Adipocyte (in vitro differentiated cells): ENCODE measurements at places on chromosomes 1 and 21.
A peak's percentile ranks its signal among the peaks of the same experiment; 100 is the strongest.

DNA sequence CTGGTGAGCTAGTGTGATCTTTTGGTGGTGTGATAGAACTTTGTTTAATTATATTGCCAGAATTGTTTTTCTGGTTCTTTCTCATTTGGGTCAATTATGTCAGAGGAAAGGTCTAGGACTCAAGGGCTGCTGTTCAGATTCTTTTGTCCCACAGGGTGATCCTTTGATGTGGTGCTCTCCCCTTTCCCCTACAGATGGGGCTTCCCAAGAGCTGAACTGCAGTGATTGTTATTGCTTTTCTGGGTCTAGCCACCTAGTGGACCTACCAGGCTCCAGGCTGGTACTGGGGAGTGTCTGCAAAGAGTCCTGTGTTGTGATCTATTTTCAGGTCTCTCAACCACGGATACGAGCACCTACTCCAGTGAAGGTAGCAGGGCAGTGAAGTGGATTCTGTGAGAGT lies 25.9 kb upstream of the CD84 start:
- no peak for DNase-seq

DNA sequence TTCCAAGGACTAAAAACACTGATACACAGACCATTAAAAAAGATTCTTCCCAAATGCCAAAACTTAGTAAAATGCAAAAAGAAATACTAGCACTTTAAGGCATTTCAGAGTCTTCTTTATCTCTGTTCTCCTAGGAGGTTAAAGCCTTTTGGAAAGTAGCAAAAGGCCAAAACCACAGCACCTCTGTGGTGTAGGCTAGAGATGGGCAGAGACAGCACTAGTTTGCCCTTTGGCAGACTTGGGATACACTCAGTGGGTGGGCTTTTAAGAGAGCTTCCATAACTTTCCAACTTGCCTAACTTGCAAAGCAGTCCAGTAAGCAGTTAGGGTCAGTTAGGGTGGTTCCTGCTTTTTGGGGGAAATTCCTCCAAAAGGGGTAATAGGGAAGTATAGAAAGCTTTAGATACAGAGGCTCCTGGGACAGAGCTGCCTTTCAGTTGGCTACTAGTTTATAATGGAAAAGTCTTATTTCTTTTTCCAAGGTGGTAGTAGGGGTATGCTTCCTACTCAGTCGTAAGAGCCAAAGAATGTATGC lies 17.9 kb upstream of the PTCH2 start:
- DNase-seq = no peak

GRCh38 chr1:225508538-225509375 lies 80.9 kb upstream of the LBR start:
- DNase-seq = peak; percentile 97

DNA sequence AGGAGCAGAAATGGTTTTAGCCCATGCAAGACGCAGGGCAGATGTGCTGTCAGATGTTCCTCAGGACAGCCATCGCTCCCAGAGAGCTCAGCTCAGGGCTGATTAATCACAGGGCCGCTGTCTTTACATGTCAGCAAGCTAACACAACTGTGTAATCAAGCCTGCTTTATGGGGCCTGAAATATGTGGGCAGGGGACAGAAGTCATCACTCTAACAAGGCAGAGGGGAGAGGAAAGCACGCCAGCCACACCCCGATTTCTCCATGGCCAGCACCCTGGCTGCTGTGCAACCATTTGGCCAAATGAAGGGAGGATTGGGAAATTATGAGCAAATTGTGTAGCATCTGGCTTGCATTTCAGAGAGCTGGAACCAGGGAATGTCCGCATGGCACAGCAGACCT lies 368.8 kb downstream of the NPHP4 start:
- no peak for DNase-seq

DNA sequence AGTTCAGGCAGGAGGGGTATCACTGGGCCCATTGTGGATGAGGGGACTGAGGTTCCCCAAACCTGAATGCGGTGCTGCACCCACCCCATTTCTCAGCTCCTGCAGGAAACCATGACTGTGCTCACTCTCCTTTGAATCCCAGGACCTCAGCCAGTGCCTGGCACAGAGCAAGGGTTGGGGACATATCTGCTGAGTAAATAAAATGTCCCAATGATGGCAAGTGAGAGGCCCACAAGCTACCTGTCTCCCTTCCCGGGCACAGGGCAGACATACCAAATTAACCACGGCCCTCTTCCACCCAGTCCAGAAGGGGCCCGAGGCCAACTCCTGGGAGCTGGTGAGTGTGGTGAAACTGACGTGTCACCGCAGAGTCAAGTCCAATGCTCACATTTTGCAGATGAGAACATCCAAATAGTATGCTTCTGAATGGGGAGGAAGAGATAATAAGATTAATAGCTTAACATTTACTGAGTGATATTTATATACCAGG lies 97.6 kb downstream of the EPHB2 start:
- DNase-seq = no peak

DNA sequence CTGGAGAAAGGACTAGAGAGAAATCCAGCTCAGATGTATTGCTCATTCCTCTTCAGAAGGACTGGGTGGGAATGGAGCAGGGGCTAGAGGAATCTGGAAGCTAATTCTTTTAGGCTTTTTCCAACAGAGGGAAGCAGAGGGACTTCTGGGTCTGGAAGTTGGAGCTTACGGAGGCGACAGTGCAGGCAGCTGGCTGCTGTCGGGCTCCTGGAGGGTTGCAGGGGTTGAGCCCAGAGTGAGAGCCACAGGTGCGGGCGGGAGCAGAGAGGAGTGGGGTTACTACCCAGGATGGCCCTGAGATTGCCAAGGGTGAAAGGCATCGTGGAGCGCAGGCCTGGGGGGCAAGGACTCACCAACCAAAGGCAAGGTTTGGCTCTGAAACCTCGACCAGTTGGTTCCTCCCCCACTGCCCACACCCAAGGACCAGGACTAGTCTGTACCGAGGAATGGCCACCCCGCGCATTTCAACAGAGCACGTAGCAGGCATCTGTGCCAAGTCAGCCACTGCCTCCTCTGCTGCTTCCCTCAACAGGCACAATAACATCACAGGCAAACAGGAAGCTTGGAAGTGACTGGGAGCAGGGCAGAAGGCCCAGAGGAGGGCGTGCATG lies 22.7 kb upstream of the EDN2 start:
- DNase-seq = no peak

DNA sequence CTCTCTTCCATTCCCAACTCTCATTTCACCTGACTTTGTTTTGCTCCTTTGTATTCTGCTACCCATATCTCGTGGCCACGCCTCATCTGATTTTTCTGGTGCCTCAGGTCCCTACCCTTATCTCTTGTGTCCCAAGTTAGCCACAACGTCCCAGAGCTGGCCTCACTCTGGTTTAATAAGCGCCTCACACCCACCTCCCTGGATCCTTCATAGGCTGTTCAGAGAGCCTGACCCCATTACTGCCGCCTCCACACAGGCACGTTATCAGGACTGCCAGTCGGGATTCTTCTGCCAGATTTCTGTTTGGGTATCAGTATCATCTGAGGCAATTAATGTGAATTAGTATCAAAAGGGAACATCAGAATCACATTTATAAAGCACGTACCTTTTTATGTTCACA lies 34.7 kb upstream of the TMEM125 start:
- DNase-seq = no peak

GRCh38 chr1:55639051-55639450 lies 423.9 kb upstream of the USP24 start:
- no peak for DNase-seq

DNA sequence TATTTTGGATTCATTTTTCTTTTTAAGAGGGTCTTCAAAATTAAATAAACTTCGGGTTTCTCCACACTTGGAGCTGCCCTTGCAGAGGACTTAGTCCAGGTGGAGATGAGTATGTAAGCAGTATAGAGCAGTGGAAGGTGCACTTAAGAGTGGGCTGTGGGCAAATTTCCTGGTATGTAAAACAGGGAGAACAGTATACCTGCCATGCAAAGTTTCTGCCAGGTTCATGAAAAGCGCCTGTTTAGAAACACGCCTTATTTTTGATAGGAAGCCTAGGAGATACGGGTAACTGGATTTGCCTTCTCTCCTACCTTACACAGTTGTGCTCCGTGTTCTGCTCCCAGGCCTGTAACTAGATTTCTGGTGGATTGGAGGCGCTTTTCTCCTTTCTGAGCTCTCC lies 1.2 kb downstream of the KDM4A start:
- DNase-seq = no peak

GRCh38 chr1:215776336-215776735 lies 209.2 kb downstream of the KCTD3 start:
- DNase-seq = no peak

- no peak for DNase-seq
Observed at GRCh38 chr1:24930260-24931145, at the start of gene RUNX3. Gene RUNX3, minus strand, starts transcription at chr1:24930276. Its CDS starts 408 bp downstream, at chr1:24929868.

- no peak for DNase-seq
Observed at GRCh38 chr21:27400045-27400444, 433.2 kb upstream of the ADAMTS5 start.

DNA sequence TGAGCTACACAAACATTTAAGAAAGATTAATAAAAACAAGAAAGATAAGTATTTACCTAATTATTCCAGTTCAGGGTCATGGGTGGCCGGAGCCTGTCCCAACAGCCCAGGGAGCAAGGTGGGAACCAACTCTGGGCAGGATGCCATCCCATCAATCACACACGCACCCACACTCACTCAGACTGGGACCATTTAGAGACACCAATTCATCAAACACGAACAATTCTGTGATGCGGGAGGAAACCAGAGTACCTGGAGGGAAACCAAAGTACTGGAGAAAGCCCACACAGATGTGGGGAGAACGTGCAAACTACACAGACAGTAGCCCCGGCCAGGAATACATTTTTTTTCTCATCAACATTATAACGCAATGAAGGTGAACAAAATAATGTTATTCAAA lies 16.2 kb downstream of the WASF2 start:
- no peak for DNase-seq
